Thyroid gland (tissue), 4 donors: ENCODE measurements at places on chromosomes 3 and 15. TPM values are rescaled to one million over a fixed set of nuclear protein-coding genes. Genes with fewer than 3 reads are reported as not detected.

HIGD2B gene
- total RNA-seq: not detected

DNA sequence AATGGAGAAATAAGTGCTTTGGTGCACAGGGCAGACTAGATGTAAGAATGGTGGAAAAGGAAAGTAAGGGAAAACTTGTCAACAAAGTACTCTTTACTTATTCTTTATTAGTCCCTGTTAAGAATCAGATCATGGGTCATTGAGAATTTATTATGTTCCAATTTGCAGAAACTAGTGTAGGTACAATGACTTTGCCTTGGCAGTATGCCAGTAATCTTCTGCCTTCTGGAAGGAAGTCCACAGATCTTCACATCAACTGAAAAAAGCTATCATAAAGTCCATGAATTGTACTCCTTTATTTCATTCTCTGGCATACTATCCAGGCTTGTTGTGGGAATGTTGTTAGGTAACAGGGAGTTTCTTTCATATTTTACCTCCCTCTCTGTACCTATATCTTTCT is 88.2 kb upstream of the FLNB start:
- H3K4me3 ChIP-seq: no peak overlapping the region
- no peaks in the 10 kb centered on the region for H3K27me3 ChIP-seq
- no peak for DNase-seq
- H3K27ac ChIP-seq: no peak overlapping the region

FGF7 gene
- 111 TPM for total RNA-seq

GRCh38 chr3:174337227-174337626 is 521.9 kb upstream of the NAALADL2 start:
- H3K27ac ChIP-seq: no peak overlapping the region
- DNase-seq: no peak
- H3K4me3 ChIP-seq: no peak overlapping the region

DNA sequence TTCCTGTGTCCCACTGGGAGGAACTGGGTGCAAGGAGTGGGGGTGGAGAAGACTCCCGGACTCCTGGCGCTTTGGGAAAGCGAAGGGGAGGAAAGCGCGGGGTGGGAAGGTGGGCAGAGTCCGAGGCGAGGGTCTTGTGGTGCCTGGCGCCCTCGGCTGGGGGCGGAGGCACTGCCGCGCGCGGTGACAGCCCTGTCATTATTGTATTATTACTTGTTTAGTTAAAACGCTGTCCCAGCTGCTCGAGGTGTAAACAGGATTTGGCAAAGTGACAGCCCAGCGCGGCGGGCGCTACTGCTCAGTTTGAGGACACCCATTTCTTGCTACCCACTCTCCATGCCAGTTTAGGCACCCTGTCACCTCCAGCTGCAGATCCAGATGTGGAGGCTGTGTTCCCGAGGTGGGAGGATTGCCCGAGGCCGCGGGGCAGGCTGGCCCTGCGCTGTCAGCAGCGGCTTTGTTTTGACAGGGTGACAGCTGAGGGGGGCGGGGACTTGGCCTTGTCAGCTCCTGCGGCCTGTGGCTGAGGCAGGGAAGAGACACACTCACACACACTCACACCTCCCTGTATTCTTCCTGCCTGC is 1.0 kb downstream of the KAT2B start:
- peaks cover 30% of the 10 kb centered on the region for H3K4me1 ChIP-seq
- no peaks in the 10 kb centered on the region for H3K36me3 ChIP-seq
- peak overlapping the region; percentile 99 for H3K27ac ChIP-seq
- peak overlapping the region; percentile 5 for H3K4me3 ChIP-seq
- DNase-seq: peak; percentile 97

DNA sequence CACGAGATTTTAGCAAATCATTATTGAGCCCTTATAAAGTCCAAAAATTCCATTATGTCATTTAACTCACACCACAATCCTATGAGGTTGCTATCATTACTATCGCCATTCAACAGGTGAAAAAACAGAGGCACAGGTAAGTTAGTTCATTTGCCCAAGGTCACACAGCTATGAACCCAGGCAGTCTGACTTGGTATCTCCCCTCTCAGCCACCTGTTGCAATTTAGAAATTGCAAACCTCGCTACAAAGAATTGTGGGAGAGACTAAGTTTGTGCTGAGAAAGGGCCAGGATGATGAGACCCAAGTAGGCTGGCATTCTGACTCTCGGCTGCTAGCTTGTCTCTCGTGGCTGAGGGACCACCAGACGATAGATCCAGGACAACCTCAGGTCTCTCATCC is 57.7 kb downstream of the LMCD1 start:
- no peak for DNase-seq
- H3K36me3 ChIP-seq: no peaks in the 10 kb centered on the region
- H3K4me1 ChIP-seq: no peaks in the 10 kb centered on the region
- H3K4me3 ChIP-seq: no peak overlapping the region
- H3K27me3 ChIP-seq: no peaks in the 10 kb centered on the region

DNA sequence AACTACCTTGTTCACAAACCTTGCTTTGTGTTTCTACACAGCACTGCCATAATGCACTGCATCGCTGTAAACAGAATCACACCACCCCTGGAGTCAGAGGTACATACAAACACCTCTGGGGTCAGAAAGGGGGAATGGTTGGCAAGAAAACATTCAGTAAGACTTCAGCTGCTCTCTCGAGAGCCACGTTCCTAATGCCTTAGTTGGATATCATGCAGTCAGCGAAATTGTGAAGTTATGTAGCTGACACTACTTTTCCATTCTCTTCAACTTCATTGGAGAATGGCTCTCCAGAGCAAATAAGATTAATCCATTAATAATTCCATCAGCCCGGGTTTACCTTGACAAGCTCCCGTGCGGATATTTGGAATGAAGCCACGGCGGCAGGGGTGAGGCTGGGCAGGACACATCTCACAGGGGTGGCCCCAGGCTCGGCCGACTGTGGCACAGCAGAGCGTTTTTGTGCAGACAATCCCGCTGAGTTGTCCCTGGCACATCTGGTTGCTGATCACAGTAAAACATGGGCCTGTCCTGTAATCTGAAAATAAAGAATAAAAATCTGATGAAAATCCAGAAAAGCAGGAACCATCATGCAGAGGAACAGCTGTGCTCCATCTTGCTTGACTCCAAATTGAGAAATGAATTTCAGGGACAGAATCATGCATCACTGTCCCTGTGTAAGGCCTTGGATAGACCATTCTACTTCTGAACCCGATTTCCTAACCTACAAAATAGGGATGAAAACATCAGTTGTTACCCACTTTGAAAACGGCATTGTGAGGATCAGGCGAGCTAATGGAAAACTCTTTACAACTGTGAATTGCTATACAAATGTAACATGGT is 108.0 kb downstream of the FBN1 start:
- H3K4me3 ChIP-seq: no peak overlapping the region
- H3K27ac ChIP-seq: no peak overlapping the region
- no peaks in the 10 kb centered on the region for H3K27me3 ChIP-seq
- DNase-seq: no peak
- H3K4me1 ChIP-seq: peaks cover 24% of the 10 kb centered on the region

- peaks cover 16% of the 10 kb centered on the region for H3K27me3 ChIP-seq
- no peaks in the 10 kb centered on the region for H3K4me1 ChIP-seq
- no peak for DNase-seq
- H3K36me3 ChIP-seq: no peaks in the 10 kb centered on the region
Measured at GRCh38 chr3:138964264-138964663, 17.2 kb downstream of the FOXL2NB start.

WHAMM gene
- 11.6 TPM for total RNA-seq

DNA sequence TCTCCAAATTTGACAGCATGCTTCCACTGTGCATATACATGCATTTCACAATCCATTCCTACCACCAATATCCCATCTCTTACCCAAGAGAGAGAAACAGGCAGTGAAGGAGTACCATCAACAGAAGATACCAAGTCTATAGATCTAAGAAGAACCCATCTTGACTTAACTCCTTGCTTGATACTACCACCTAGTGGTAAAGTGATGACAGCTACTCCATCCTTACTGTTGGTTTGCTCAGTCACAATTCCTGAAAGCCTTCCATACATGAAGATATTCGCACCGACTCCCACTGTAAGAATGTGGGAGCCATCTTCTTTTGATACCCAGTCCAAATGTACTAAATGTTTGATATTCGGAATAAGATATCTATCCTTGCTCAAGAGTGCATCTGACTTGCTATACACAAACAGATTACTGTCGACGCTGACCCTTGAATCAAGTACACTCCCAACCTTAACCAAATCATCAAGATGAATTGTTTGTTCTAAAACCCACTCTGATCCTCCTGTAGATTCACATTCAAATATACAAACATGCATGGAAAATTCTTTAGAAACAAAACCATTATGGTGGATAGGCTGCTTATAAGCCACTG is 123.1 kb downstream of the DMXL2 start:
- H3K36me3 ChIP-seq: no peaks in the 10 kb centered on the region
- no peak overlapping the region for H3K27ac ChIP-seq
- H3K4me3 ChIP-seq: no peak overlapping the region
- no peaks in the 10 kb centered on the region for H3K4me1 ChIP-seq
- DNase-seq: no peak

RTP3 gene
- total RNA-seq: not detected

- DNase-seq: no peak
- H3K4me1 ChIP-seq: no peaks in the 10 kb centered on the region
- no peak overlapping the region for H3K4me3 ChIP-seq
- no peaks in the 10 kb centered on the region for H3K27me3 ChIP-seq
- no peak overlapping the region for H3K27ac ChIP-seq
Measured at GRCh38 chr3:14494279-14494972, 45.7 kb downstream of the GRIP2 start.

- H3K36me3 ChIP-seq: no peaks in the 10 kb centered on the region
- peaks cover 4% of the 10 kb centered on the region for H3K4me1 ChIP-seq
- no peak overlapping the region for H3K27ac ChIP-seq
- DNase-seq: no peak
- H3K4me3 ChIP-seq: no peak overlapping the region
Measured at GRCh38 chr3:78003090-78003489, 963.2 kb downstream of the ROBO2 start.

GRCh38 chr3:2099779-2100191 is 1.1 kb downstream of the CNTN4 start:
- DNase-seq: peak; percentile 34
- no peak overlapping the region for H3K27ac ChIP-seq
- H3K4me1 ChIP-seq: peaks cover 10% of the 10 kb centered on the region
- H3K27me3 ChIP-seq: no peaks in the 10 kb centered on the region

GRCh38 chr3:79954756-79955155 is 187.0 kb upstream of the ROBO1 start:
- no peak overlapping the region for H3K4me3 ChIP-seq
- H3K27me3 ChIP-seq: no peaks in the 10 kb centered on the region
- H3K36me3 ChIP-seq: no peaks in the 10 kb centered on the region
- no peak for DNase-seq
- H3K27ac ChIP-seq: no peak overlapping the region

DNA sequence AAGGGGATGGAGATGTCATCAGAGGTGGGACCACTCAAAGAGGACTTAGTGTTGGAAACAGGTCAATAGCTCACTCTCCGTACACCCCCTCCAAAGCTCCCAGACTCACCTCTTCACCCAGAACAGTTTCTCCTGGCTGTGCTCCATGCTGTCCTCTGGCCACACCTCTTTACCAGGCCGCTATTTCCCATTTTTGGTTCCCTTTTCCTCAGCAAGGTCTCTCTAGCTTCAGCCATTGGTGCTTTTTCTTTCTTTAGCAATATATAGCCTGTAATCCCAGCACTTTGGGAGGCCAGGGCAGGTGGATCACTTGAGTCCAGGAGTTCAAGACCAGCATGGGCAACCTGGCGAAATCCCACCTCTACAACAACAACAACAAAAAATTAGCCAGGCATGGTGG is 123.6 kb upstream of the SMAD3 start:
- H3K36me3 ChIP-seq: no peaks in the 10 kb centered on the region
- H3K4me3 ChIP-seq: no peak overlapping the region
- H3K27ac ChIP-seq: no peak overlapping the region
- peaks cover 4% of the 10 kb centered on the region for H3K4me1 ChIP-seq
- no peak for DNase-seq

- DNase-seq: peak; percentile 73
- H3K4me3 ChIP-seq: no peak overlapping the region
- peaks cover 37% of the 10 kb centered on the region for H3K4me1 ChIP-seq
- peak overlapping the region; percentile 76 for H3K27ac ChIP-seq
Measured at GRCh38 chr15:49438962-49439631, 16.1 kb downstream of the FGF7 start.

PRSS50 gene
- total RNA-seq: 6.0 TPM

IGF2BP2 gene
- total RNA-seq: 15.6 TPM

DNA sequence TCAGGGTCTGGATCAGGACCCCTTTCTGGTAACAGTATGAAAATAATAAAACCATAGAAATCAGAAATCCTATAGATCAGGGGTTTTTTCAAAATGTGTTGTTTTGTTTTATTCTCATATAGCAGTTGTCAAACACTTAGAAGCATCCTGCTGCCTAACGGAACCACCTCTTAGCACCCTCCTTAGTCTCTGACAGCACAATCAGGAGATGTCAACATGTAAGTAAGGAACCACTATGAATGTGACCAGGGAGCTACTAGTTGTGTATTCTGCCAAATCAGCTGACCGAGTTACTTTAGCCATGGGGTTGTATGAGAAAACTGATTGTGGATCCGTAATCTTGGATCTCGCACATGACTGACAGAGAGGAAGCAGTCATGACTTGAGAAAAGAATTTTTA is 22.2 kb downstream of the CCDC39 start:
- no peak overlapping the region for H3K27ac ChIP-seq
- no peaks in the 10 kb centered on the region for H3K4me1 ChIP-seq
- no peak overlapping the region for H3K4me3 ChIP-seq
- no peaks in the 10 kb centered on the region for H3K36me3 ChIP-seq
- DNase-seq: no peak

DNA sequence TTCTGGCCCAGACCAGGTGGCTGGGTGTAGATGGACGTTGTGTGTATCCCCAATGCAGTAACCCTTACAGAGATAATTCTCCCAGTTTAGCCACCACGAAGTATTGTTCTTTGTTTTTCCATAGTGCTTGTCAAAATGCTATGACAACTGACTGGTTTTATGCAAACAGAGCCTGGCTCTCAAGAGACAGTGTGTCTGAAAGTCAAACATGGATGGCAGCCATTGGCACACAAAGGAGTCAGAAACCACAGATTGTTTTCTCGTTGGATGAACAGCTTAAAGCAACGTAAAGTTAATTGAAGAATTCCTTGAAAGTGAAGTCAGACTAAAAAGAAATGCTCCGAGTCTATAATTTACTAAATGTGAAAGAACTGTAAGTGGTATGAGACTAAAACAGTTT is 91.2 kb downstream of the FILIP1L start:
- H3K4me3 ChIP-seq: no peak overlapping the region
- H3K4me1 ChIP-seq: peaks cover 17% of the 10 kb centered on the region
- no peaks in the 10 kb centered on the region for H3K27me3 ChIP-seq
- peak; percentile 15 for DNase-seq
- no peak overlapping the region for H3K27ac ChIP-seq

GRCh38 chr15:23420806-23421575 is 26.1 kb downstream of the GOLGA6L2 start:
- H3K36me3 ChIP-seq: no peaks in the 10 kb centered on the region
- H3K4me3 ChIP-seq: no peak overlapping the region
- H3K27ac ChIP-seq: no peak overlapping the region
- no peaks in the 10 kb centered on the region for H3K27me3 ChIP-seq
- H3K4me1 ChIP-seq: no peaks in the 10 kb centered on the region
- DNase-seq: no peak

- no peak overlapping the region for H3K4me3 ChIP-seq
- H3K4me1 ChIP-seq: peaks cover 23% of the 10 kb centered on the region
Measured at GRCh38 chr3:8767256-8767666, 2.2 kb downstream of the OXTR start.
